Right atrium auricular region (tissue), 2 donors: ENCODE measurements at places on chromosomes 2 and 18. TPM values are rescaled to one million over a fixed set of nuclear protein-coding genes. Genes with fewer than 3 reads are reported as not detected.
A peak's percentile ranks its signal among the peaks of the same experiment; 100 is the strongest.

Gene OTOS
- total RNA-seq, result not detected

DNA sequence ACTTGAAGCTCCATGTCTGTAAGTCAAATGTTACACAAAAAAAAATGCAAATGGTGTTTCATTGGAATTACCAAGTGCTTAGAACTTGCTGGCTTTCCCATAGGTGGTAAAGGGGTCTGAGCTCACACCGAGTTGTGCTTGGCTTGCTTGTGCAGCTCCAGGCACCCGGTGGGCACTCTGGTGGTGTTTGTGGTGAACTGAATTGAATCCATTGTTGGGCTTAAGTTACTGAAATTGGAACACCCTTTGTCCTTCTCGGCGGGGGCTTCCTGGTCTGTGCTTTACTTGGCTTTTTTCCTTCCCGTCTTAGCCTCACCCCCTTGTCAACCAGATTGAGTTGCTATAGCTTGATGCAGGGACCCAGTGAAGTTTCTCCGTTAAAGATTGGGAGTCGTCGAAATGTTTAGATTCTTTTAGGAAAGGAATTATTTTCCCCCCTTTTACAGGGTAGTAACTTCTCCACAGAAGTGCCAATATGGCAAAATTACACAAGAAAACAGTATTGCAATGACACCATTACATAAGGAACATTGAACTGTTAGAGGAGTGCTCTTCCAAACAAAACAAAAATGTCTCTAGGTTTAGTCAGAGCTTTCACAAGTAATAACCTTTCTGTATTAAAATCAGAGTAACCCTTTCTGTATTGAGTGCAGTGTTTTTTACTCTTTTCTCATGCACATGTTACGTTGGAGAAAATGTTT lies 97.9 kb upstream of the IL1R2 start:
- DNase-seq, result no peak

GRCh38 chr2:157631861-157632260 lies 3.2 kb upstream of the ACVR1C start:
- no peak for DNase-seq

DNA sequence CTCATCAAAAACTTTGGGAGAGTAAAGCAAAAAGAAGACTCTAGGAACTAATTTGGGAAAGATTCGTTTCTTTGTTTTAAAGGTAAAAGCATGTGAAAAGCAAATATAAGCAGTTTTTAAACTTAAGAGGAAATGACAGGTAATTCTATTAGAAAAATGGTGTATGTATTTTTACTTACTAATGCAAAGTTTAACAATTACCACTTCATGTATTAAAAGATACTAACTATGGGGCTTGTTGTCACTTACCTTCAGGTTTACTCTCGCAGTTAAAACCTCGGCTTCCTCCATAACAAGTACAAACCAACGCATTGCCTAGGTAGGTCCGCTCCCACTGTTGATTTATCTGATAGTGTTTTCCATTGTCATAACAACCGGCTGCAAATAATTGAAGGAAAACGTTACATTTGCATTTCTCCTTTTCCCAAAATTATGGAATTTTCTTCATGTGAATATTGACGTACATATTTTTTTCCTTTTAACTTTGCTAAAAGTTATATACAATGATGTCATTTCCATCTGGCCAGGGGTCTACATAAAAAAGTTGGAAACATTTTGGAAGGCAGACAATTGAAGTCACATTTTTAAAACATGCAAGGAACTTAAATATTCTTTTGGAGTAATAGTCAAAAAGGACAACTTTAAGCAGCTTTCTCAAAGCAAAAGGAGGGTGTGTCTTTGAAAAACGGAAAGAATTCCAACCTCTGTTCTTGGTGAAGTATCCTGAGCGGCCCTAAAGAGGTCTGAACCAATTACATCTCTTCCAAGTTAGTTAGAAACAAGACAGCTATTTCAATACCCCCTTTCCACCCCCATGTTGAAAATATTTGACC lies 1.2 kb downstream of the FN1 start:
- no peak for DNase-seq

Gene RUFY4
- total RNA-seq, result 0.12 TPM

Gene PDE1A
- 10.7 TPM for total RNA-seq

Gene TSPYL6
- not detected for total RNA-seq

Gene CAVIN2
- total RNA-seq, result 118 TPM

Gene SPHKAP
- total RNA-seq, result 75.5 TPM

Gene ACVR1
- 34.5 TPM for total RNA-seq

- no peak for DNase-seq
These were observed 22.2 kb downstream of the GALR1 start for GRCh38 chr18:77271576-77272481.

Gene PLEK
- 4.4 TPM for total RNA-seq

Gene SELENOI
- total RNA-seq, result 11.6 TPM

Gene CCDC148
- total RNA-seq, result 0.20 TPM

Gene CRYBA2
- total RNA-seq, result not detected

- no peak for DNase-seq
These were observed 26.9 kb upstream of the GLS start for GRCh38 chr2:190853531-190854383.

Gene GPR45
- not detected for total RNA-seq

Gene GBX2
- not detected for total RNA-seq

- no peak for DNase-seq
These were observed at the start of gene YES1 for GRCh38 chr18:811892-812375. Gene YES1 (minus strand): TSS chr18:812242. CDS start chr18:756827, 55,415 bp downstream.

DNA sequence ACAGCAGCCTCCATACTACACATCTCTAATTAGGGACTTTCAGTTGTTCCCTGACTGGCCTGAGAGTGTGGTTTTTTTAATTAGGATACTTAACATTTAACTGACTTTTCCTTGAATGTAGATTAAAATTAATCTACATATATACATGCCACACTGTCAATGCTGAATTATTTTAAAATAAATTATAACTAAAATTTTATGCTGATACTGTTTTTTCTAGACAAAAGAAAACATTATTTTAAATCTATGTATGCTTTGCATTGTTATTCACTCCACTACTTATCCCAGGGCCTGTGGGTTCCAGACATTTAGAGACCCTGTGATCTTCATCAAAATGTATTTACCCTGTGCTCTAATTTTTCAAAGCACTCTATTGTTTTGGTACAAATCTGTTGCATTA lies 496.0 kb upstream of the MAP2 start:
- DNase-seq, result no peak

GRCh38 chr2:226247289-226248275 lies 552.0 kb downstream of the IRS1 start:
- no peak for DNase-seq

DNA sequence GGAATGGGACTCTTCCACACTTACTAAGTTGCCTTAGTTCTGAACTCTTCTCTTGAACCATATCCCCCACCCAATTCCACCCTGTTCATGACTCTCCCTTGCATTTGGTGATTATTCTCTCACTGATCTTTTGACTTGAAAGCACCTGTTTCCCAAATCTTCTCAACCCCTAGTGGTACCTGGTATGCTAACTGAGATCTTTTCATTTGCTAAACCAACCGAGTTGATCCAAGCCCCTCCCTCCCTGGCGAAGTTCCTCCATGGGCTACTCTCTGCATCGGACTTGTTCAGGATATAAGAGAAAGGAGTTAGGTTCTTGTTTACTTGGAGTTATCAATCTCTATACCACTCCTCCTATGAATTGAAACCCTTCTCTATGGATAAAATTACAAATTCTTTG lies 593.5 kb downstream of the BCL11A start:
- no peak for DNase-seq

GRCh38 chr2:72220170-72220569 lies 72.5 kb upstream of the CYP26B1 start:
- no peak for DNase-seq

GRCh38 chr2:73243884-73244570 lies 9.9 kb downstream of the CCT7 start:
- DNase-seq, result no peak

Gene TCF23
- not detected for total RNA-seq

Gene IL36A
- not detected for total RNA-seq

Gene CPLX4
- total RNA-seq, result not detected

GRCh38 chr2:207166349-207167098 lies 776 bp upstream of the KLF7 start:
- peak; percentile 80 for DNase-seq

GRCh38 chr2:32135409-32135808 lies 30.3 kb upstream of the SLC30A6 start:
- no peak for DNase-seq

DNA sequence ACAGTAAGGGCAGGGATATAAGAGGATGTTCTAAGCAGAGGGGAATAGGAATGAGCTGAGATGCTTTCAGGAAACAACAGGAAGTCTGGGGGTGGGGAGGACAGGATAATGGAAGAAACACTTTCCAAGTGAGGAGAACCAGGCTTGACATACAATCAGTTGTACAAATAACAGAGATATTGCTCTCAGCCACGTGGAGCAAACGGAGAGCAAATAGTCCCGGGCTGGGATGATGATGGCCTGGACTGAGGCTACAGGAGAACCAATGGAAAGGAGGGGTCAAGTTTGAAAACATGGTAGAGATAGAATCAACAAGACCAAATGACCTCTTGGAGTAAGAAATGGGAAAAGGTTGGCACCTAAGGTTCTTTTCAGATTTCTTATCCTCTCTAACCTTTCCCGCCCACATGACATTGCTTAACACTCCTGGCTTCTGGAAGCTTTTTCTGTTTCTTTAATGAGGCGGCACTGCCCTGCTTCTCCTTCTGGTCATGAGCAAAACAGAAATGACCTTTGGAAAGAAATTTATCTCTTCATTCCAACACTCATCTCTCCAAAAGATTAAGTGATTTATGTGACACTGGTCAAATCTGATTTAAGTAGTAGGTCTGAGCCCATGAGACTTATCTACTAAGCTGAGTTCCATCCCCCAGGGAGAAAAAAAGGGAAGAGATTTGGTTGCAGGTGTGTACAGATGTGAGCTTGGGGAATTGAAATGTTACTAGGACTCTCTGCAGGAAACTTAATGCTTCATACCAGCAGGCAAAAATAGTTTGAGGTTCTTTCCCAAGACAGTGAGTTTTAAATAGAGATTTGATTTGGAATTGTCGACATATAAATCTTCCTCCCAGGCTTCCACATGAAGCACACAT lies 442.9 kb upstream of the HNRNPA3 start:
- no peak for DNase-seq

Gene SLC16A14
- 2.3 TPM for total RNA-seq

GRCh38 chr18:51132256-51132935 lies 65.1 kb downstream of the MEX3C start:
- DNase-seq, result no peak

- no peak for DNase-seq
These were observed 76.5 kb upstream of the APCDD1 start for GRCh38 chr18:10377956-10378355.

DNA sequence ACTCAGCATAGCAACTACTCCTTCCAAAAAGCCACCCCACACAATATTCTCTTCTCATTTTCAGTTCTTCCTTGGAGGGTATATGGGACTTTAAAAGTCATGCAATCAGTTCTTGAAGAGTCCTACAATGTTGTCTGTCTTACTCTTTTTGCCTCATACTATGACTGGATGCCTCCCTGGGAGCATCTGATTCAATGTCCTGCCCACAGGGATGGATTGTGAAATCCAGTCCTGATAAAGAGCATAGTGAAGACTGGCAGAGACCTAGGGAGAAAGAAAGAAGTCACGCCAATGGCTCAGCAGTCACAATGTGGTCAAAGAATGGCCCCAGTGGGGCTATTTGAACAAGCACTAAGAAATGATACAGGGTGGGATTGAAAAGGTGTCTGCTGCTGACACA lies 155.1 kb upstream of the SERPINE2 start:
- no peak for DNase-seq

DNA sequence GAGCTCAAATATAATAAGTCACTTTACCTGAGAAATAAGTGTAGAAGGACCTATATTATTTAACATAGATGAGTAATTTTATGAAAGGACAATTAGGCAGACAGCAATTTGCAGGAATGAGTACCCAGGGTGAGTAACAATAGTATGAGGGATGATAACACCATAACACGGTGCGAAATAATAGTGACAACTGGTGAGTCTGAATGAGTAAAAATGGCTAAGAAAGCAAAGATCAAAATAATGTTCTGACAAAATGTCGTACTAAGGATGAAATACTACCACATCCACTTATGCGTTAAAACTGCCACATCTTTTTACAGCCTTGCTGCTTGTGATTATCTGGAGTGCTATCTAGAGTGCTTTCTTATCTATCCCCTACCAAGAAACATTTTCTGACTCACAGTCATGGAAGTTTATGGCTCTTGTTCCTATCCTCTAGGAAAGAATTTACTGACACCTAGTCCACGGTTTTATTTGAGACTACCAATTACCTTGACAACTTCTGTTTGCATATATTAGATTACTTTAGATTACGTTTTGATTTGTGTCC lies 929.7 kb downstream of the LRP1B start:
- DNase-seq, result no peak

- no peak for DNase-seq
These were observed 106.2 kb upstream of the DLX2 start for GRCh38 chr2:172208791-172209325.

Gene PNPT1
- 11.9 TPM for total RNA-seq

DNA sequence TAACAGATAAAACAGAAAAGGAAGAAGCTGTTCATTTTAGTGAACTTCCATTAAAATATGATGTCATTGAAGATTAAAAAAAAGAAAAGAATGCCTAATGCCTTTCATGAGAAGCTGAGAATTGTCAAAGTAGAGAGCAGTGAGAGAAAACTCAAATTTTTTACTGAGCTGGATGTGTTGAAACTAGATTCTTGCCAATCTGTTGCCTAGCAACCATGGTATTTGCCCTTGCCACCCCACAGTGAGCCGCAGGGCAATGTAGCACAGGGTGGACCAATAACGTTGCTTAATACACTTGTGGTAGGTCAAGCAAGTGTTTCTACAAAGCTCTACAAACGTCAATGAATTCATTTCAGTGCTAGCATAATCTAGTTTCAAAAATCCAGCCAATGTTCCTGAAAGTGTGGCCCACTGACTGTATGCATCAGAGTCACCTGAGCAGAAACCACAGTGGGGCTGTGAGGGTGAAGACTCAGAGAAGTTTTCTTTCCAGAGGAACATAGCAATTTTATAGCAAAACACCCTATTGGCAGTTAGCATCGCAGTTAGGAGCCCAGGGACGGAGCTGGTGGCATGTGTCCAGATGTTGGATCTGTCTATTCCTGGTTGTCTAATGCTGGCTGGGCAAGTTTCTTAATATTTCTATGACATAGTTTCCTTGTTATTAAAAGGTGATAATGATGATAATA lies 132.2 kb downstream of the DOCK10 start:
- peak; percentile 80 for DNase-seq

DNA sequence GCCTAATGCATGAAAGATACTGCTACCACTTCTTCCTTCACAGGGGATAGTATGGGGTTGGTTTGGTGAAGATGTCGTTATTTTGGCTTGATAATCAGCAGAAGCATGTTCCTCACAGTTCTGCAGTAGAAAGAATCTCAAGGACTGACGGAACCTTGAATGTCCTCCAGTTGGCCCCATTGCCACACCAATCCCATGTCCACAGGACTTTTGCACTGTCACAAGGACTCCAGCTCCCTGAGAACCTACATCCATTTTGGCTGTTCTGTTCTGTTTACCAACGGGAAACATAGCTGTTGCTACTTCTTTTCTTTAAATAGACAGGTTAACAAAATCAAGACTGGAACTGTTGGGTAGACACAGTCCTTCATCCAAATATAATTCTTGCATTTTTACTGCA lies 270.0 kb downstream of the SLC8A1 start:
- DNase-seq, result no peak
